NCI-H187 (cell line): ENCODE measurements at places on chromosomes 1 and 21.

GRCh38 chr1:101137144-101138126 lies 99.4 kb upstream of the S1PR1 start:
- DNase-seq = no peak

DNA sequence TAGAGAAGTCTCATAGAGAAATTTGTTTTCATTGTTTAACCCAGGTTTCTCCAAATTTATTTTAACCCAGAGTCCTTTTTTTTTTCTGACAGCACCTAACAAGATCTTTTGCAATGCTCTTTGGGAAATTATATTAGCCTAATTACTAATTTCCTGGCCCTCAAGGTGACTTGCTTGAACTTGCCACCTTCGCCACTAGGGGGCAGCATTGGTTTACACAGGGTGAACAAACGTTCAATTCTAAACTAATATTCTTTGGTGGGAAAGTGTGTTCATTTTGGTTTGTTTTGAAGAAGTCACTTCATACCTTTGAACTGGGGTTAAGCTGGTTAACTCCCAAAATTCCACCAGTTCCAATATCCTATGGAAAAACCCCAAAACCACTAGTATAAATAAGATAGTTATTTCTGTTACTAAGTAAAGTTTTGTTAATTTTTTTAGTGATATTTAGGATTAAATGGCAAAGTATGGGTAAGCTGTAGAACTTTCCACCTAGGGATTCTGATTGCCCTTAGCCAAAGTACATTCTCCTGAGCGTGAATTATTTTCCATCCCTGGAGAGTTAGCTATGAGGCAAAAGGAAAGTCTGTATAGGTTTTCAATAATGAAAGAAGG lies 13.0 kb downstream of the CCDC190 start:
- DNase-seq = peak; percentile 48

DNA sequence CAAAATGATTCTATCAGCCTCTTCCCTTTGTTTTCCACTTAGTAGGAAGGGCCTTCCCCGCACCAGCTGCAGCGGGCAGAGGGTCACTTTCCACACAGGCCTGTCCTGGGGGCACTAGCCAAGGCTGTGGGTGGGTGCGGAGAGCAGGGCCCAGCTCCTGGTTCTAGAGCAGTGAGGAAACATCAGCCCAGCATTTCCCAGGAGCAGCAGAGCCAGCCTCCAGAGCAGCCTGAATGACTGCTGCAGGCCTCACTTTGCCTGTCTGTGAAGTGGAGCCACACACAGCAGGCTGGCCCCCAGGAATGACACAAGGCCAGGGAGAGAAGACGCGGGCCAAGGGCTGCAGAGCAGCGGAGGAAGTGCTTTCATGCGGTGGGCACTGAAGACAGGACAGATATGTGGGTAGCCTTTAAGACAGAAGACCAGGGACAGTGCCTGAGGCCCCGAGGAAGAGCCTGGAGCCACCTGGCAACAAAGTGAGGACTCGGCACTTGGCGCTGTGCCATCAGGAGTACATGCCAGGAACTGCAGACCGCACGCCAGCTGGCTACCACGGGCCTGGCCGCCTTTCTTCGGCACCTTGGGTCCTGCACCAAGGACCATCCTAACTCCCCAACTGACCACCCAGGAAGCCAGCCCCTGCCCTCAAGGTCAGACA lies 42.0 kb downstream of the ACOT7 start:
- no peak for DNase-seq

DNA sequence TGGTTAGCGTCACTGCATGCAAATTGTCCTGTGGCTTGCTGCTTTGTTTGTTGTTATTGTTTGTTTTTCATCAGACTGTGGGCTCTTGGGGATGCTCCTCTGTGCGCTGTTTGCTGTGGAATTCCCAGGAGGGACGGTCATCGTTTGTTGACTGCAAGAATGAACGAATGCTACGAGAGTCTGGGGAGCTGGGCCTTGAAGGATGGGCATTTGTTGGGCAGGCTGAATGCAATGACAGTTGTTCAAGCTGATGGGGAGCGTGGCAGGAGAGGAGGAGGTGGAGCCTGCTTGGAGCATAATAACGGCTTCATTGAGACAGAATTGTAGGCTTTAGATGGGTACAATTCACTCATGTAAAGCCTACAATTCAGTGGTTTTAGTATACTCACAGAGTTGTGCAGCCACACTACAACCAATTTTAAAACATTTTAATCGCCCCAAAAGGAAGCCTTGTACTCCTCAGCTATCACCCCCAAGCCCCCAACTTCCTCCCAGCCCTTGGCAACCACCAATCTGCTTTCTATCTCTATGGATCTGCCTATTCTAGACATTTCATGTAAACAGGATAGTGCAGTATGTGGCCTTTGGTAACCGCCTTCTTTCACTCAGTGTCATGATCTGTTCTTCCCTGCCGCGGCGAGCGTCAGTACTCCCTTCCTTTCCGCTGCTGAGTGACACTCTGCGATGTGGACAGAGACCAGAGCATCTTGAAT lies 190.2 kb downstream of the CAMTA1 start:
- DNase-seq = no peak

GRCh38 chr1:233170741-233171140 lies 124.8 kb downstream of the PCNX2 start:
- DNase-seq = no peak

- DNase-seq = no peak
These were observed 634.9 kb downstream of the LTN1 start for GRCh38 chr21:28357743-28358142.

DNA sequence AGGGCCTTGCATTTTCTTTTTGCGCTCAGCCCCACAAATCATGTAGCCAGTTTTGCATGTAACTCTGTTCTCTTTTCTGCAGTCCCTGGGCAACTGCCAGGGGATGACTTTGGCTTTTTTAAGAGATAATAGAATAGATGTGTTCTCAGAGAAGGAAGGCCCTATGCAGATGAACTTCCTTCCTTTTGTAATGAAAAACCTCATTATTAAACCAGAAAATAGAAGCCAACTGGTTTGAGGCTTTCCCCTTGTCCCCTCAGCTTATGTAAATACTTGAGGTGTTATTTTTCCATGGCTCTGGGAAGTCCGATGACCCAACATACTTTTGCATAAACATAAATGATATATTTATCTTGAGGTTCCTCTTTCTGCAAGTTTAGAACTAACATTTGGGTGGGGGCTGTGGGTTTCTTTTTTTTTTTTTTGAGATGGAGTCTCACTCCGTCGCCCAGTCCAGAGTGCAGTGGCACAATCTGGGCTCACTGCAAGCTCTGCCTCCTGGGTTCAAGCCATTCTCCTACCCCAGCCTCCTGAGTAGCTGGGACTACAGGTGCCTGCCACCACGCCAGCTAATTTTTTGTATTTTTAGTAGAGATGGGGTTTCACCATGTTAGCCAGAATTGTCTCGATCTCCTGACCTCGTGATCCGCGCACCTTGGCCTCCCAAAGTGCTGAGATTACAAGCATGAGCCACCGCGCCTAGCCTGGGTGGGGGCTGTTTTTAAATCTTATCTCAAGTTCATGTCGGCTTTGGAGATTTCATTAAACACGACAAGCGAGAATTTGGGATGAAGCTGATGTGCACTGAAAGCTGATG lies 14.4 kb upstream of the FCRL5 start:
- no peak for DNase-seq

DNA sequence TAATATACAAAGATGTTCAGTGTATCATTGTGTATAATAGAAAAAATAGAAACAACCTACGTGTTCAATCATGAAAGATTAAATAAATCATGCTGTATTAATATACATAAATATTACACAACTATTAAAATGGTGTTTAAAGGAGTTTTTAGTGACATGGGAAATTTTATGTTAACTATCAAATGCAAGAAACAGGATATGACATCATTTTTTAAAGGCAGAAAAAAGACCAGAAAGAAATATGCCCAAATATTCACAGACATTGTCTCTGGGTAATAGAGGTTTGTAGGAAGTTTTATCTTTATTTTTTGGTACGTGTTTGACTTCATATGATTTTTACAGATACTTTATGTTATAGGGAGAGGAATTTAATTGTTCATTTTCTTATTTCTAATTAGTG lies 34.0 kb downstream of the NPHS2 start:
- no peak for DNase-seq

DNA sequence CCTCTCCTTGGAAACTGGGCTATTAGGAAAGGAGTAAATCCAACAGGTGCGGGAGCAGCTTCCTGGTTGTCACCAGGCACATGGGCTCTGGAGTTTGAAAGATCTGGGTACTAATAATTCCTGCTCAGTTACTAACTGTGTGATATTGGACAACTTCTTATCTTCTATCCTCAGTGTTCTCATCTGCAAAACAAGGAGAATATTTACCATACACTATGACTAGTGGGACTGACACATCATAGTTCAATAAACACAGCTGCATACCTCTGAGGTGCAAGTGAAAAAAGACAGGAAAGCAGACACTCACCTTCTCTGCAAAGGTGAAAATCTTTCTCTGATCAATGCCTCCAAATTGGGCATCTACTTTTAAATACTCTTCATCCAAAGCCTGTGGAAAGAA lies 19.7 kb downstream of the YARS1 start:
- DNase-seq = no peak

- no peak for DNase-seq
These were observed 142.2 kb downstream of the PAPPA2 start for GRCh38 chr1:176605176-176605575.

GRCh38 chr1:211543025-211543424 lies 35.9 kb downstream of the SLC30A1 start:
- DNase-seq = no peak

DNA sequence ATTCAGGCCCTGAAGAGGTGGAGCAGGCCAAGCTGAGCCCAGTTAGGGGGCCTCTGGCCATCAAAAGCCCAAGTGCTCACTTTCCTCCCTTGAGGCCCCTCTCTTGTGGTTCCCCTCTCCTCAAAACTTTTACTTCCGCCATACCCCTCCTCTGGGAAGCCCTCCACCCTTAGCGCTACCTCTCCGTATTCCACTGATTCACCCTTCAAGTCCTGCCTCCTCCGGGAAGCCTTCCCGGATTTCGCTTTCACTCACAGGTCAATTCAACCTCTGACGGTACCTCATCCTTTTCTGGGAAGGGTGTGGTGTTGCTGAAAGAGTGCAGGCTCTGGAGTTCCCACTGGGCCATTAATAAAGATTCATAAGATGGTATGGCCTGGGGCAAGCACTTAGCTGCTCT lies 19.1 kb downstream of the SPOCD1 start:
- no peak for DNase-seq

GRCh38 chr1:22645931-22646330 lies 2.5 kb downstream of the C1QC start:
- DNase-seq = no peak

DNA sequence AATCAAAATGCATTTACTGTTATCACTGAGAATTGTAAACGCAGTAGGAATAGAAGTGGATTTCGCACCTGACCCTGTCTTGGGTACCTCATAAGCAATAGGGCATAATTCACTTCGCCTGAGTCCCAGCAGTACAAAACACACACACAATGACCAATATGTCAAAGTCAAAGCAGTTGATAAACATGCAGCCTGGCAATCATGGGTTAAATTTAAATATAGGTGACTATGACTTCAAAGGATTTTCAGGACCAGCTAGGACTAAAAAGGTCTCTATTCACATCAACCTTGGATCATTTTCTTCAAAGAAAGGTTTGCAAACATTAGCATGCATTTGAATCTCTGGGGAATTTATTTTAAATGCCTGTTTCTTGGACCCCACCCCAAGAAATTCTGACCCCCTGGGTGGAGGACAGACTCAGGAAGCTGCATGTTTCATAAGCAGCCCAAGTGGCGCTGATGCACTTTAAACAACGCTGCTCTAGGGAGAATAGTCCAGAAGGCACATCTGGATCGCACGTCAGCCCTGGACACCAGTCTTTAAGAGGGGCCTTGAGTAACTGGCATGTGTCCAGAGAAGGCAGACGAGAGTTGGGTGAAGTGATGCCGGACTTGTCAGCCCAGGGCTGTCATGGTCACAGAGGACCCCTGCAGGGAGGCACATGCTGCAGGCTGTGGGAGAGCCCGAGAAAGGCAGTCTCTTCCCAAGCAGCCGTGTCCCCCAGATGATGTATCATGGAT lies 55.7 kb upstream of the EFHD2 start:
- DNase-seq = no peak

DNA sequence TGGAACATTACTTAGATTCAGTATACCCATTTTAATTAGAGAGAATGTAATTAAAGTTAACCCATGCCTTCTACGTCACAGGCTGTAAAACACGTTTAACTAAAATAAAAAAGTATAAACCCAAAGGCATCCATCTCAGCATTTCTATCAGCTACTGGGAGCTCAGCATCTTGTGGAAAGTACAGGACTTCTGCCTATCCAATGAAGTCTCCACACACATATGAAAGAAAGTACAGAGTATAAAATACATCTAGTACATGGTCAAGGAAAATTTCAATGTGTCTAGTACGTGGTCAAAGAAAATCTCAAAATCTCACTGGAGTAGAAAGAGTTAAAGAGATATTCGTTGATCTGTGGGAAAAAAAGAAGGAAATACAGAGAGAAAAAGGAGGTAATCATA lies 141.4 kb upstream of the ZNHIT6 start:
- no peak for DNase-seq

DNA sequence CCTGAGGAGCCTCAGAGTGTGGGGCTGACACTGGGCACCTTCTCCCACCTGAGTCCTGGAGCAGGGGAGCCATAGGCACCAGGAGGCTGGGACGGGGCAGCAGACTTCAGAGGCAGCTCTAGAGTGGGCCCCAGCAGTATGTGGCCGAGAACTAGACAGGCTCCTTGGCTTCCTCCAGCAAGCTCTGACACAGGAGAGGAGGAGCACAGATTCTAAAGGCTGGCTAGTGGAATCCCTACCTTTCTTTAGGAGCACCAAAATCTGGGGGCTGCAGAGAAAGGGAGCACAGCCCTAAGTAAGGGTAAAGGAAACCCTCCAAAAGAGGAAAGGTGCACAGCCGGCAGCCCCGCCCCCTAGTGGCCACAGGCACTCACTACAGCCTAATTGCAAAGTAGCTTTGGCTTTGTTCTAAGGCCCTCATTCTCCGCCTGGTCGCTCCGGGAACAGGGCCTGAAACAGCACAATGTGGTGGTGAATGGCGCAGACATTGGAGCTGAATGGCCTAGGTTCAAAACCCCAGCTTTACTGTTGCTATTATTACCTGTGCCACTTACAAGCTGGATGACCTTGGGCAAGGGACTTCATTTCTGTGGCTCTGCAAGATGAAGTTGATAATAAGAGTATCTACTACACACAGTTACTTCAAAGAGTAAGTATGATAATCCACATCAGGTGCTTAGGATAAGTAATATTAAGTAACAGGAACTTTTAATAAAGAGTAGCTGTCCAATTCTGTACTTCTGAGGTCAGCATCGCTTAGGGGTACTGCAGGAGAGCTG lies 8.8 kb upstream of the GUCA2A start:
- no peak for DNase-seq

- DNase-seq = no peak
These were observed 79.4 kb upstream of the SLC25A33 start for GRCh38 chr1:9459816-9460407.

- DNase-seq = no peak
These were observed 206.6 kb downstream of the PBX1 start for GRCh38 chr1:164765557-164765956.

DNA sequence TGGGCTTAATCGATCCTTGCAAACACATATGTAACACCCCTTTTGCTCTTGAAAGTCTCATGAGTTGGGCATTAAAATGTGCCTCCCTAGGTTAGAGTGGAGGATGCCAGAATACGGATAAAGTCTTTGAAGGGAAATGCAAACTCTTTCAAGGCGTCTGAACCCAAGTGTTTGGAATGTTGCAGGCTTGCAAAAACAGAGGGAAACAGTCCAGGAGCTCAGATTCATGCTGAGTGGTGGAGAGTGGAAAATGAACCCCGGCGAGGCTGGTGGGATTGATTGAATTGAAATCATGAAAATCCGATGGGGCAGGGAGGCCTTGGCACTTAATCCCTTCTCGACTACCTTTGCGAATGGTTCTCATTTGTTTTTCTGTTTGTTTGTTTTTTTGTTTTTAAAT lies 175.5 kb downstream of the PGBD5 start:
- no peak for DNase-seq

- no peak for DNase-seq
These were observed 36.4 kb downstream of the OLFML2B start for GRCh38 chr1:161987303-161987702.
